Lung (tissue), 17 donors: ENCODE measurements at places on chromosomes 7 and 10.

GRCh38 chr10:48291190-48291589 is 15.3 kb upstream of the MAPK8 start:
- no peak for DNase-seq

DNA sequence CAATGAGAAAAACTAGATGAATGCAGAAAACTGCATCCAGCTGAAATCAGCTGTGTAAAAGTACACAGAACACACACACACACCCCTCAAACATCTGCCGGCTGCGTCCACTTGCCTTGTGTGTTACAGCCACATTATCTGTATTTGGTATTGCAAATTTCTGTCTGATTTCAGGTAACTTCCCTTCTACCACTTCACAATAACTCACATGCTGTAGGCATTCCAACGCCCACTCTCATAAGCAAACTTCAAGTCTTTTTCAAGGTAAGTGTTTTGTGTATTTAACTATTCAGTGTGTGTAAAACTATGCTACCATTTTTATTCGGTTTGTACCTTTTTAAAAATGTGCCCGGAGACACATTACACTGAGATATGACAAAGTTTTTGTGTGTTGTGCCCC is 594.2 kb downstream of the SORCS1 start:
- no peak for DNase-seq

DNA sequence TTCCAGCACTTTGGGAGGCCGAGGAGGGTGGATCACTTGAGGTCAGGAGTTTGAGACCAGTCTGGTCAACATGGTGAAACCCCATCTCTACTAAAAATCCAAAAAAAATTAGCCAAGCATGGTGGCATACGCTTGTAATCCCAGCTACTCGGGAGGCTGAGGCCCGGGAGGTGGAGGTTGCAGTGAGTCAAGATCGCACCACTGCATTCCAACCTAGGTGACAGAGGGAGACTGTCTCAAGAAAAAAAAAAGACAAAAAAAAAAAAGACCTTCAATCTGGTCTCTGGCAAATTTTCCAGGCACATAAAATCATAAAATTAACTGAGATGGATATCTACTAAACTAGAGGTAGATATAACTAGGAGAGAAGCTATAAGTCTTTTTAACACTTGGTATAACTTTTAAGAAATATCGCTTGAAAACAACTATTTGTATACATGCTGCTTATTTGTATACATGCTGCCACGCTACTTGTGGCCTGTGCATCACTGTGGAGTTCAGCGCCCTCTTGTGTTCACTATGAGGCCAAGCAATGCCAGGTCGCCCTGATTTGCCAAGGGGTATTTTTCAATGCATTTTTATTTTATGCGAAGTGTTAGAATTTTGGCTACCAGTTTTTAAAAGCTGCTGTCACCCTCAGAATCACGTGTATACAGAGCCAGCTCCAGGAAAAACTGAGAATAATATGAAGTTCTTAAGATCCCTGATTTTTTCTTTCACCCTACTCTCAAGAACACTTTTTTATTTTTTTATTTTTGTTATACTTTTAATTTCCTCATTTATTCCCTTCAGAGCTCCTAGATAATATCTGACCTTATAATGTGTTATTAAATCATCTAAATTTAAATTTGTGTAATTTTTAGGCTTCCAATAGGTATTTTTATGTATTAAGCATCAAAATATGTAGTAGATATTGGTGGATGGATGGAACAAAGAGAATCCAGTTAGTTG is 26.7 kb downstream of the CYCS start:
- peak; percentile 62 for DNase-seq

DNA sequence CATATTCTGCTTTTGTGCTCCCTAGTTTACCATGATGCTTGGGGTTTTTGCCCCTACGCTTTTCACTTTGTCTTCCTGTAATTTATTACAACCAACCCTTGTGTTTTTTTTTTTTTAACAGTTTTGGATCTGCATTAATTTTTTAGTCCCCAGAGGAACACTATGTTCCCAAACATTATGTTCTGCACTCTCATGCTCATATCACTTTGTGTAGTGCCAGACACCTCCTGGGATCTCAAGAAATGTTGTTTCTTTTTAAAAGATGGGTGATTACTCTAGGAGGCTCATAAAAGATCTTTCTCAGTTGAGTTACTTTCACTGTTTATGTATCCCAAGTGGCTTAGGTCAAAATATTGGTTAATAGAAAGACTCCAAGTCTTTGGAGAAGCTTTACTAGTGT is 116.2 kb upstream of the MKLN1 start:
- no peak for DNase-seq

DNA sequence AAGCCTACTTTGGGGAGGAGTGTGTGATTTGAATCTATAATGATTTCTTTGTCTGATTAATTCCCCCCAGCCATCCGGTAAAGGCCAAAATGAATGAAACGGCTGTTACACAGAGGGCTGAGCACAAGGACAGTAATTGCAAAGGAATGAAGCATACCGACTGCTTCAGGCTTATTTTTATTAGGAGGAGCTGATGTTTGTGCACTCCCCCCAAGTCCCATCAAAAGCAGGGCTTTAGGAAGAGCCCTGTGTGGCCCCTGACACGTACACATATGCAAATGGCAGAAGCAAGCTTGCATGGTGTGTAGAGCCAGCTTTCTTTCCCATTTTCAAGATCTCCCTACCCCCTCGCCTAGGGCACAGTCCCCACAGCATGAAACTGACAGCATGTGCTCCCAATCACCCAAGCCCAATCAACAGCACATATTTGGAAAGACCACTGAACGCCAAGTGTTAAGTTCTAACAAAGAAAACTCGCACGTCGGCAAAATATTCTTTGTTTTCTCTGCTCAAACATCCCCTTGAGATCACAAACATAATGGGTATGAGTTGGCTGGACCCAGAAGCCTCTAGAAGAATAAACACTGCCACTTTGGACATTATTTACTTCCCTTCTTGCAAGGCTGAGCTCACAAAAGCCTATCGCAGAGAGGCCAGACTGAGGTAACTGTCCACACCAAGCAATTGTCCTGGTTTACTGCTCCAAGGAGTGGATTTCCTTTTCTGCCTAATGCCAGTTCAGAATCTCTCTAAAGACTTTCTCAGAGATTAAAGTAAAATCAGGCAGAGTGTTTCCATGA is 143.0 kb downstream of the CUBN start:
- DNase-seq = peak; percentile 85

GRCh38 chr7:16753102-16753931 is at the start of gene TSPAN13:
Gene TSPAN13, plus strand, starts transcription at chr7:16753755. Its CDS starts 213 bp downstream, at chr7:16753968.
- peak; percentile 90 for DNase-seq

DNA sequence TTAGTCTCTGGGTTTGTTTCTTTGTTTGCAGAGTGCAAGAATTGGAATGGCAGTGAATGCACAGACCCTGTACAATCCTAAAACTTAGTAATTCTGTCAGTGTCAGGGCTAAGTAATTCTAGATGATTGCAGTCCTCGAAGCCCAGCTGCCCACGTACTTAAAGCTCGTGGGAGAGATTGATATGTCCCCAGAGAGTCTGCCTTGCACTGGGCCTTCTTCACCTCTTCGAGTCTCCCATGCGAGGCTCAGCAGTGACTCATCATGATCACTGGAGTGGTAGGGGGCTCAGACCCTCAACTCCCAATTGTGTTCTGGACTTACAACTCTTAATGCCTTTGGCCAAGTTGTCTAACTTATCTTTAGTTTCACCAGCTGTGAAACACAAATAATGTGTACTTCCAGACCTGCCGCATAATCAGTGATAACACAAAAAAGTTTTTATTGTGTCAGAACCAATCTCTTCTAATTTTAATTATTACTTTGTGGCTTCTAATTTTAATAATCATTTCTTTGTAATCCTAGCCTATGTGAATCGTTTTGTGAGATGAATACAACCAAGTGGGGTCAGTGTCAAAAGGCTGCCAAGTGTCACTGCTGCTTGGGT is 345.6 kb upstream of the LRGUK start:
- no peak for DNase-seq

DNA sequence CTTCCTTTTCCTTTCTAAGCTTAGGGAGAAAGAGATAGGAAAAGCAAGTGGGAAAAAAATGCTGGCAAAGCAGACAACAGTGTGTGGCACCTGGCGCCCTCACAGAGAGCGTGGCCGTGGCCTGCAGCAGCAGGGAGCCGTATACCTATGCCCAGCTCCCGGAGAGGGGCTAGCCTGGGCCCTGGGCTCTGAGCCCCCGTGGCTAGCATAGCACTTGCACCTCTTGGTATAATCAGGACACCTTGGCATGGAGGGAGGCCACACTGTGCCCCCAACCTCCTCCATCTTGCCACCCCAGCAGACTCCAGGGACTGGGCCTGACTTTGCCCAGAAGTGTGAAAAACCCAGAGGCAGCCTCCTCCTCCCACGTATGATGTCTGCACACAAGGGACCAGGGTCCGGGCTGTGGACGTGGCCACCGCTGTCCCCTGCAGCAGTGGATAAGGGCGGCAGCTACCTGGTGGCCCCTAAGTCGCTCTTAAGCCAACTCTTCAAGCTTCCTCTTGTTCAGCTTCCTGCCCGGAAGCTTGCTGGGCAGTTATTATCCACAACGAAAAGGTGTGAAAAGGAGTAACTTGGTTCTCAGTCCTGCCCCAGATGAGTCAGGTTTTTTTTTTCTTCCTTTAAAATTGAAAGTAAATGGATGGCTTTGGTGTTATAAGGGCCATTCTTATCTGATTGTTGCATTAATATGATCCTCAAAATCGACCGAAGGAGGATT is 249.1 kb upstream of the PITRM1 start:
- no peak for DNase-seq
